Suprapubic skin (tissue), 4 donors: ENCODE measurements at places on chromosomes 5 and 9.
A peak's percentile ranks its signal among the peaks of the same experiment; 100 is the strongest.

DNA sequence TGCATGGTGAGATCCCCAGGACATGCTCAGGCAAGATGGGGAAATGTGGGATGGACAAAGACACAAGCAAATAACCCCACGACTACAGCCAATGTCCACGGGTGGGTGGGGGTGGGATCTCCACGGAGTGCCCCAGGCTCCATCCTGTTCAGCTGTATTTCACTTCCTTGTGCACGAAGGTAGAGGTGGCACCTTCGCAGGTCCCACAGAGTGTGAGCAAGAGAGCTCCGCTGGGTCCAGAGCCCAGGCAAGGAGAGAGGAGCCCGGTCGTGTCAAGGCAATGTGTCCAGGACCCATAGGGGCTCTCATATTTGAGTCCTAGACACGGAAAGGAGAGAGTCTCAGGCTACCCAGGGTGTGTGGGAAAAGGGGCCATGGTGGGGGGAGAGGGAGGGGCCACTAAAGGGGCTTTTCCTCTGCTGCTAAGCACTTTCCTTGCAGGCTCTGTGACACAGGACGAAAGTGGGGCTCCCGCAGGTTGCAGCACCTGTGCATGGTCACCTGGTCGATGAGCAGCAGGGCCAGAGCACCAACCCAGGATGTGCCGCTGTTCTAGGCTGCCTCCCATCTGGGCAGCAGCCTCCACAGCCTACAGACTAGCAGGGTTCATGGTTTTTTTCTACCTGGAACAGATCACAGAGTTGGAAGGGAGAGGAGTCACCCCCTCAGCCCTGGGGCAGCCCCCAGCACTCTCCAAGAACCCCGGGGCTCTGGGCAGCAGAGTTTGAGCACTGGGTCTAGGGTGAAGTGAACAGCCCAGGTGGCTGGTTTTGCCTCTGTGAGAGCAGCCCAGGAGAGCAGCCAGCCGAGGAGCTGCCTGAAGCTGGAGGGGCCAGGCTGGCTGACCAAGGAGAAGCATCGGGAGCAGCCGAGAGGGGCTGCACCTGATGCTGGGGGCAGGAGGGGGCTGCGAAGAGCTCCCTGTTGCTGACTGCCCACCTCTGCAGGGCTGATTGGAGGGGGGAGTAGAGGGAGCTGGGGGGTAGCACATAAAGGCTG, 100.7 kb upstream of the MVB12B start:
- H3K27me3 ChIP-seq = peaks cover 74% of the 10 kb centered on the region
- H3K36me3 ChIP-seq = no peaks in the 10 kb centered on the region
- H3K27ac ChIP-seq = no peak overlapping the region
- H3K4me3 ChIP-seq = no peak overlapping the region
- H3K4me1 ChIP-seq = peaks cover 7% of the 10 kb centered on the region

DNA sequence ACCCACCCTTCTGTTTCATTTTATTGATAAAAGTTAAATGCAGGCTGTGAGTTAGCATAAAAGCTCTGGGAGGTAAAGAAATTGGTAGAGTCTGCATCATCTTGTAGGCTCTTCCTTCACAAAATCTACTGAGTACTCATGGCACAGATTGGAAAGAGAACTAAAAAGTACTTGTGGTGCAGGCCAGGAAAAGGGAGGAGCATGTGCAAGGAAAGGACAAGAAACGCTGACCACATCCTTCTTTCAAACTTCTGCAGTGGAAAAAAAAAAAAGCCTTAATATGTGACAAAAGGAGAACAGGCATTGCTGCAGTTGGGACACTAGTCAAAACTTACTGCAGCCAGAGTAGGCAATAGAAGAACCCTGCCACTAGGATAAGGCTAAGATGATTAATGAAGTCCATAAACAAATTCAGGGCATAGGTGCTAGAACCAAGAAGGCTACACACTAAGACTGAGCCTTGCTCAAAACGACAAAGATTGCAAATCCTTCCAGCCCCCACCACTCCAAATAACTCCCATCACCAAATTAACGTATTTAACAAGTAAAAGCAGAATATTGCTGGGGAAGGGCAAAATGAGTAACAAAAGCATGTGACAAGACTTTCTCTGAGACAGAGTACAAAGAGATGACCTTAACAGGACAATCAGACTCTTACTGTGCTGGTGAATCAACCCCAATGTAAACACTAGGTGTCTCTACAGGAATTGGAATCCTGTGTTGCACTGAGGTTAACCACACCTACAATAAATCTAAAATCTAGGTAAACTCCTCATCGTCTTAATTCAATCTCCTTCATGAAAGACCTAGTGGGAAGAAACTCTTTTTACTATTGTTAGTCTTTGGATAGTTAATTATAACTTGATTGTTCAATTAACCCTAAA, 1024.8 kb downstream of the TLE1 start:
- H3K4me1 ChIP-seq = no peaks in the 10 kb centered on the region
- H3K27me3 ChIP-seq = no peaks in the 10 kb centered on the region
- no peak overlapping the region for H3K27ac ChIP-seq

- no peaks in the 10 kb centered on the region for H3K27me3 ChIP-seq
- H3K4me3 ChIP-seq = no peak overlapping the region
- no peak overlapping the region for H3K27ac ChIP-seq
- no peak for DNase-seq
- no peaks in the 10 kb centered on the region for H3K36me3 ChIP-seq
These were observed 9.9 kb upstream of the HAVCR1 start for GRCh38 chr5:157068785-157069184.

DNA sequence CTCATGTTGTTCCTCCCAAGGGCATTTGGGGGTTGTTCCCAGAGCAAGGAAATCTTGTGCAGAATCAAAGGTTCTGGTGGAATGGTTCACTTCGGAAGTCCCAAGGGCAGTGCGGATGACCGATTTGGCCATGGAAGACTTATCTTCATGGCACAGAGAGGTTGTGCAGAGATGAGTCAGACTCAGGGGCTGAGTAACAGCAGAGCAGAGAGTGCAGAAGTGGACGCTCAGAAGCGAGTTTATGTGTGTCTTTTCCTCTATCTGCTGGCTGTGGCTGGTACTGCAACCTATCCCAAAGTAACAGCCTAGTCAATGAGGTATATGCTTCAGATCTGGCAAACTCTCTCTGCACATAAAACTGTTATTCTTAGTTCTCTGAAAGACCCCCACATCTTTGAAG, 118.1 kb downstream of the DPYSL3 start:
- H3K4me3 ChIP-seq = no peak overlapping the region
- no peak overlapping the region for H3K27ac ChIP-seq
- no peaks in the 10 kb centered on the region for H3K27me3 ChIP-seq
- no peaks in the 10 kb centered on the region for H3K4me1 ChIP-seq
- no peak for DNase-seq

- no peaks in the 10 kb centered on the region for H3K4me1 ChIP-seq
- H3K36me3 ChIP-seq = peaks cover 40% of the 10 kb centered on the region
- no peak overlapping the region for H3K27ac ChIP-seq
- no peak for DNase-seq
- no peaks in the 10 kb centered on the region for H3K27me3 ChIP-seq
These were observed 37.8 kb downstream of the SCGB3A1 start for GRCh38 chr5:180553530-180553929.

GRCh38 chr9:93127395-93127911, 6.6 kb downstream of the NINJ1 start:
- peak; percentile 74 for DNase-seq
- H3K27ac ChIP-seq = peak overlapping the region; percentile 71
- peaks cover 33% of the 10 kb centered on the region for H3K36me3 ChIP-seq

DNA sequence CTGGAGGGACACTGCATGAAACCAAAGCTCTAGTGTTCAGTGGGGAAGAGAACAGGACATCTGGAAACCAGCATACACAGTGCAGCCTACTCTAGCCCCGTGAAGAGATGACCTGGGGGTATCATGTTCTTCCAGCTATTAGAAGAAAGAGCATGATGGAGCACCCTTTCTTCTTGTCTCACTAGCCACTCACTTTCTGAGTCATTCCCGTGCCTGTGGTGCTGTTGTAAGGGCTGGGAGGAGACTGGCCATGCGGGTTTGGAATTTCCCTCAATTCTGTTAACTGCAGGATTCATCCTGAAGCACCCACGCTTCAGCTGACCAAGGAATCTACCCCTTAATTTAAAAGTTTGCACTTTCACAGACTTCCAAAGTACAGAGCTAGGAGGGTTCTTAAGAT, 137.0 kb downstream of the COL23A1 start:
- H3K4me3 ChIP-seq = no peak overlapping the region
- H3K27ac ChIP-seq = no peak overlapping the region
- H3K4me1 ChIP-seq = no peaks in the 10 kb centered on the region
- no peaks in the 10 kb centered on the region for H3K36me3 ChIP-seq
- H3K27me3 ChIP-seq = no peaks in the 10 kb centered on the region

DNA sequence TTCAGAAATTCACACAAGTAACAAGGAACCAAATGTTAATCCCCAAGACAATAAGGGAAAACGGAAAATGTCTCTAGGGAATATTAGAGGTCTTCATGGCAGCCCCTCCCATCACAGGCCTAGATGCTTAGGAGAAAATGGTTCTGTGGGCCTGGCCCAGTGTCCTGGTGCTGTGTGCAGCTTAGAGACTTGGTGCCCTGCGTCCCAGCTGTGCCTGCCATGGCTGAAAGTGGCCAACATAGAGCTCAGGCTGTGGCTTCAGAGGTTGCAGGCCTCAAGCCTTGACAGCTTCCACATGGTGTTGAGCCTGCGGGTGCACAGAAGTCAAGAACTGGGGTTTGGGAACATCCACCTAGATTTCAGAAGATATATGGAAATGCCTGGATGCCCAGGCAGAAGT, 942.3 kb downstream of the PTPRD start:
- H3K27me3 ChIP-seq = no peaks in the 10 kb centered on the region
- H3K36me3 ChIP-seq = no peaks in the 10 kb centered on the region
- H3K4me1 ChIP-seq = no peaks in the 10 kb centered on the region
- no peak overlapping the region for H3K27ac ChIP-seq
